Activated B cell treated with CpG ODN at 0.5 μM for 24 hours (primary cell): ENCODE measurements at places on chromosomes 3 and 15. TPM values are rescaled to one million over a fixed set of nuclear protein-coding genes. Genes with fewer than 3 reads are reported as not detected.

The EPB42 gene
- not detected in 2 replicates for total RNA-seq

The SETD5 gene
- 144 and 162 TPM in 2 replicates for total RNA-seq

The SAXO2 gene
- total RNA-seq, result 15.2 and 24.9 TPM in 2 replicates

The ALDH1L1 gene
- total RNA-seq, result not detected in 2 replicates

The COLQ gene
- 0.71 and 1.2 TPM in 2 replicates for total RNA-seq
